ENCODE measurements at places on chromosomes 3 and 15.

GRCh38 chr3:164640591-164640990 is 437.7 kb downstream of the SI start:
- no peak for DNase-seq

GRCh38 chr15:74531144-74531811 is 9.7 kb upstream of the ARID3B start:
- DNase-seq: no peak

- DNase-seq: no peak
Observed at GRCh38 chr3:48492461-48493202, 11.3 kb downstream of the SHISA5 start.

DNA sequence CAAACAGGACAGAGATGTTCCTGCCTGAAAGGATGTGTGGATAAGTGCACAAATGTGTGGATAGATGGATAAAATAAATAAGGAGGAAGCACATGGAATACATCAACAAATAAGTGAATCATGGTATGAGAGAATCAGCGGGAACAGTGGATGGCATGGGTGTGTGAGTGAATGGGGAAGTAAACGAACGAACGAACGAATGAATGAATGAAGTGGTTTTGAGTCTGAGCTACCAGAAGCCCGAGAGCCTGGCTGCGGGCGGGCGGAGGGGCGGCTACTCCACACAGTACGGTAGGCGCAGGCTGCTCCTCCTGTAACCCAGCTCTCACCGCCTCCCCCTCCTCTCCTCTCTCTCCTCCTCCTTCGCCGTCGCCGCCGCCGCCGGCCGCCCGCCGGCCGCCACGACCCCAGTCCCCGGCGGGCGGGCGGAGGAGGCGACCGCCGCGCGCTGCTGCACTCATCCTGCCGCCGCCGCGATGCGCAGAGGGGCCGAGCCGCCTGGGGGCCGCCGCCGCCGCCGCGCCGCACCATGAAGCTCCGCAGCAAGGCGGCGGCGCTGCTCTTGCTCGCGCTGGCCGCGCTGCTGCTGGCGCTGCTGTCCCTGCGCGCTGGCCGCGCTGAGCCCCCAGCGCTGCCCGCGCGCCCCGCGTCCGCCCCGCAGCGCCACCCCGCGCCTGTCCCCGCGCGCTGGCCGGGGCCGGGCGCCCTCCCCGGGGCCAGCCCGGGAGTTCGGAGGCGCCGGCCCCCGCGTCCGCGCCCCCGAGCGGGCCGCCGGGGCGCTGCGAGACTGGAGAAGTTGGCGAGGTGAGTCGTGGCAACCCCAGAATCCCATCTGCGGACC is at the start of gene GXYLT2:
Gene GXYLT2 (plus strand): TSS at position 342 of the 841 bp plus-strand sequence. CDS start 188 bp downstream, at position 530.
- DNase-seq: peak; percentile 90

DNA sequence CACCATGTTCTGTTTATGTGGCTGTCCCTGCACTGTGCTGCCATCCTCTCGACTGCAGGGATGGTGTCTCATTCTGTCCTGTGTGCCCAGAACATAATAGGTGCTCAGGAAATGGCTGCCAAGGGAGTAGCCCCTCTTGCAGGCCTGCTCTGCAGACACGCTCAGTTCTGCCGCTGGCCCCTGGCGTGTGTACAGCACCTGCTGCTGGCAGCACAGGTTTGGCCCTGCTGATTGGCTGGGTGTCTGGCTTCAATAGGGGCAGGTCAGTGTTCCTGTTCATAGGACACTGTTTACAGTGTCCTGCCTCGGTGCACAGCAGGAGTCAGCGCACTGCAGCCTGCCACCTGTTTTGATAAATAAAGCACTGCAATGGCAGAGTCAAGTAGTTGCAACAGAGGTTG is 146.9 kb downstream of the DNAJB8 start:
- DNase-seq: peak; percentile 23

All from right hindlimb (tissue), 1 donor.